NCI-H2081 treated with DMSO at 0.1 percent for 48 hours (cell line): ENCODE measurements at places on chromosomes 3 and 15.

DNA sequence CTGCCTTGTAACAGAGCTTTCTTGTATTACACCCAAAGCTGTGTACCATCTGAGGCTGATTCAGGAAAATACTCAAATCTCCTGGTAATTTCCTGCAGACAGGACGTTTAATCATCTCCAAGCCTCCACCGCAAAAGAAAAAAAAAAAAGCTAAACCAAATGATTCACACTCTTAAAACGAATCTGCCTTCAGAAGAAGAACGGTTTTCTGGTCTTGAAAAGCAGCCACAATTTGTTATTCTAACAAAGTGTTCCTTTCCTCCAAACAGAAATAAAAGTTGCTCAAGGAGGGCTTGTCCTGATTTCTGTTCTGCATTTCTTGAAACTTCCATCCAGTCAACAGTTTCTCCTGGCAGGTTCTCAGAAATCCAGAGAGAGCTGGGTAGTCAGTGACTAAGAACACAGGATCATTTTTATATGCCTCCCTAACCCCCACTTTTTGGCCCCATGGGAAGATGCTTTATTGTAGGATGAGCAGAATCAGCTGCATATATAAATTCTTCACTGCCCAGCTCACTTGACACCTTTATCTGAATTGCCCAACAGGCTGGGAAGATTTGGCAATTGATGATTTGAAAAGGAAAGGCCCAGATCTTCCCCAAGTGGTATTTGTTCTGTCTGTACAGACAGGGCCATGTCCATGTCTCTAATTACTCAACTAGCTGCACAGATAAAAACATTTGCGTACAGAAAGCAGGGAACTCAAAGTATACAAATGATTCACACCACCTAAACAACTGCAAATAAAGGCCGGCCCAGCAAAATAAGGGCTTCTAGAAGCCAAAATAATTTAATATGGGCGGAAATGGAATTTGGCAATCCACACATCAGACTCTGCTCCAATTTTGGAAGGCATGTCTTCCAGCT lies 41.0 kb upstream of the PRICKLE2 start:
- DNase-seq, result no peak

DNA sequence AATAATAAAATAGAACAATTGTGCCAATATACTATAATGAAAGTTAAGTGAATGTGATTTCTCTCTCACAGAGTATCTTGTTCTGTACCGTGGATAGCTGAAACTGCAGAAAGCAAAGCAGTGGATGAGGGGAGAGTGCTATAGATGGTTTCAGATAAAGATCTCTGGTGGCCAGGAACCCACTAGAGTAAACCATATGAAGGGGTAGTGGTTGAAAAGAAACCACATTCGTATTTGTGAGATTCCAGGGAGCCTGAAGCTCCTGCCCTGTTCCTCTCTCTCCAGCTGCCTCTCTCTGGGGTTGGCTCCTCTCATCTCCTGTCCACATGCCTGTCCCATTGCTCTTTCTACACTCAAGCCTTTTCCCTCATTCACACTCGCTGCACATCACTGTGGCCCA lies 8.9 kb downstream of the ABHD17C start:
- DNase-seq, result no peak

GRCh38 chr3:109059264-109059663 lies 58.7 kb downstream of the MORC1 start:
- no peak for DNase-seq

GRCh38 chr3:32002561-32003368 lies 21.2 kb downstream of the ZNF860 start:
- DNase-seq, result no peak

GRCh38 chr3:108629974-108630373 lies 40.5 kb downstream of the DZIP3 start:
- DNase-seq, result no peak

DNA sequence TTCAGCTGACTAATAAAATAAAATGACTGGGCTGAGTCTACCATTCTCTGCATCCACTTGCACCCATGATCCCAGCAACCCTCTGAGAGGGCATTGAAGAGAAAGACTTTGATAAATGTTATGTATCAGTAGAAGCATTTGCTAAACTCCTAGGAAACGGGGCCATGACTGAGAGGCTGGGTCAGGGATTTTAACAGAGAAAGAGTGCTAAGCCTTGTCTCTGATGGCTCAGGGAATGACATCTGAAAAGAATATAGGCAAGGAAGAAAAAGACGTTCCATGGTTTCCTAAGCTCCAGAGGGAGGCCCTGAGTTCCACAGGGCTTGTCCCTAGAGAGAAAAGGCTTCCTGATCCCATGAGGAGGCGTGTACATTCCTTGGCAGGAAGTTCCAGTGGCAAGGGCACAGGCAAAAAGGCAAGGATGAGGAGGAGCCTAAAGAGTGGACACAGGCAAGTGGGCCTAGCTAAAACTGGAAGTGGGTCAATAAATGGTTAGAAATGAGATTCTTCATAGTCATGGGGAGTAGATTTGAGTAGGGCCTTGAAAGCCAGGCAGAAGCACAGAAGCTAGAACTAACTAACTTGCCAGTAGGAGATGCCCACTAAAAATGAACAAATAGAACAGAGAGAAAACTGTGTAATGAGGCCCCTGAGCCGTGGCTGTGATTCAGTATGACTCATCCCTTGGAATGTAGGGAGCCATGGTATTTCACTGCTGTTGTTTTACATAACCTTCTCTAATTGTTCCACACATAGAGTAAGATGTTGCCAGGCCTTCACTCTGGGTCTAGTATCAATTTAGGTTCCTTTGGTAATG lies 44.9 kb upstream of the MANF start:
- no peak for DNase-seq

DNA sequence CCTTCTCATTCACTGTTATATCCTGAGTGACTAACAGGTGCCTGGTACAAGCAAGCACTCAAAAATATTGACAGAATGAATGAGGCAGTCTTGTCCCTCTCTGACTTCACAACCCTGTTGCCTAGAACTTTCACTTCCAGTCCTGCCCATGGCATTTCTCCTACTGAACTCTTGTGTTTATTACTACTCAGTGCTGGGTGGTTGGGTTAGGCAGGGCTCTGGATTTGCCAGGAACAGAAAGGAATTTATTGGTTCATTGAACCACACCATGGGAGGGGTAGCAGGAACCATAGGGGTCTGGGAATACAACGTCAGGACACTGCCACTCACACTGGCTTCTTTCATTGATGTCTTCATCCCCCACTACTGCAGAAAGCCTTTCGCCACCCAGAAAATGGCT lies 41.9 kb upstream of the SEMA4B start:
- DNase-seq, result no peak

DNA sequence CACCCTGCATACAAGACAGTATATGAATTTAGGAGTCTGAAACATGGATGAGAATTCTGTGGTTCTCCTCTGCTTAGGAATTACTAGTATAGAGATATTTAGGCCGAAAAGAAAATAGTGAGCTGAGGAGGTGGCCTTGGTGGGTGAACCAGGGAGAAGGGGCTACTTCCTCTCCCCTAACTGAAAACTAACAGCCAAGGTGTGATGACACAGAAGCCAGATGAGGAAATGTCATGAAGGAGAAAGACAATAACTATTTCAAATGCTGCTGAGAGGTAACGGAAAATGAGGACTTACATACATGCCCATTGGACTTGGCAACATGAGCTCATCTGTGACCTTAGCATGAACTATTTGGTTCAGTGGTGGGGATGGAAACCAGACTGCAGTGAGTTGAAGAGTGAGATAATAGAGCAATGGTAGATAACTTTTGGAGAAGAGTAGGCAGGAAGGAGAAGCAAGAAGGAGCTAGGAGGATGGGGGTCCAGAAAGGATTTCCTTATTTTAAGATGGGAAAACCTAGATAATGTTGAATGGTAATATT lies 114.4 kb upstream of the TSPAN3 start:
- no peak for DNase-seq

DNA sequence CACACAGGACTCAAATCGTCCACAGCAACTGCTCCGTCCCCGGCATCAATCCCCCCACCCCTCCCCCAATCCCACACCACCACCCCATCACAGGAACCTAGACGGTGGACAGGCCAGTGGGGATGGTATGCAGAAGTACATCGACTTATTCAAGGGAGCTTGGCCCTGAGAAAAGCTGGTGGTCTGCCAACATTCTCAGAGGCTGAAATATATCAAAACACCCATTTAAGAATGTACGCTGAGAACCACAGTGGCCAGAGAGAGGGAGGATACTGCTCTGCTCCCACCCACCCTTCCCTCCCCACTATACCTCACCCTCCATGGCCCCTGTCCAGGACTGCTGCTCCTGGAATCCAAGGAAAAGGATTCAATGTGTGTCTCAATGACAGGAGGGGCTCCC lies 12.4 kb upstream of the USP3 start:
- no peak for DNase-seq

DNA sequence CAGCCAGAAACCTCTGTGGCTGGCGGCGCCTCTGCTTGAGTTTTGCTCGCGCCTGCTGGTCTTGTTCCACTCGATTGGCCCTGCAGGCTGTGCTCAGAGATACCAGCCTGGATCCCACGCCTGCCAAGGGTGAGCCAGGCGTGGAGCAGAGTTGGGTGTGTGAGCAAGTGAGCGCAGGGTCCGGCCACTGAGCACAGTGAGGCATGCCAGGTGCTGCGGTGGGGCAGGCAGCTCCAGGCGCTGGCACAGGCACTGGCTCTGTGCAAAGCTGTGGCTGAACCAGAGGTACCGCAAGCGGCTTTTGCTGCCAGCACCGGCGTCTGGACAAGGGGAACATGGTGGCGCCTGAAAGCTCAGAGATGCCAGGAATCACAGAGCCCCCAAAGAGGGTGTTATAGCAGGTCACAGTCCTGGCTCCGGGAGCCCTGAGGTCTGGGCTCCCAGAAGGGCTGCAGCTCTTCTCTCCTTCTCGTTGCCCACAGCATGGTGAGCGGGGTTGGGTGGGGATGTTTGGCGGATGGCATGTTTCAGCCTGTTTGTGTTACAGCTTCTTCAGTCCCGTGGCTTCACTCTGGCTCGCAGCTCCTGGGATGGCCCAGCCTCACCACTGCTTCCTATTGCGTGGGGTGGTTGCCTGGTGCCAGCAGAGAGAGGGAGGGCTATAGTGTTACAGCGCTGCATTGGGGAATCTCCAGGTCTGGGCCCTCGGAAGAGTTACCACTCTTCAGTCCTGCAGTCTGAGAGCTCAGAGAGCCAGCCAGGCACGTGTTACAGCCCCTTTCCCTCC lies 73.9 kb downstream of the NR1D2 start:
- no peak for DNase-seq
